ENCODE measurements at places on chromosomes 12 and 14. TPM values are rescaled to one million over a fixed set of nuclear protein-coding genes. Genes with fewer than 3 reads are reported as not detected.

CSRP2 gene
- total RNA-seq, result 163 TPM

PLEK2 gene
- 1.3 TPM for total RNA-seq

SLC38A4 gene
- total RNA-seq, result 0.12 TPM

TPI1 gene
- 317 TPM for total RNA-seq

LRRC23 gene
- 11.2 TPM for total RNA-seq

All from aorta (tissue), 5 donors.